Fibroblast of pulmonary artery (primary cell): ENCODE measurements at places on chromosomes 11 and 22.

DNA sequence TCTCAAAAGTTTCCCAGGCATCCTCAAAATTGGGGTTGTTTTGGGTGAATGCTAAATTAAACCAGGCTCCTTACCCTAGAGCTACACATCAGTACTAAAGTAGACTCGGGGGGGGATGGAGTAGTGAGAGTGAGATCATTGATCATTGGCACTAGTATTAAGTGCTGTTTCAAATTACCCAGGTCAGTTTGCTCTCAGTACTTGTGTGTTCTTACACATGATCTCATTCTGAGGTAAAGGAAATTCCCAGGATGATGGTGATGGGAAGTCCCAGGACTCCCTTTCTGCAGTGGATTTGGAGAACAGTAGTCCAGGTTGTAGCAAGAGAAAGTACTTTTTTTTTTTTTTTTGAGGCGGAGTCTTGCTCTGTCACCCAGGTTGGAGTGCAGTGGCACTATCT, 12.5 kb downstream of the RBM4 start:
- DNase-seq = peak; percentile 12

DNA sequence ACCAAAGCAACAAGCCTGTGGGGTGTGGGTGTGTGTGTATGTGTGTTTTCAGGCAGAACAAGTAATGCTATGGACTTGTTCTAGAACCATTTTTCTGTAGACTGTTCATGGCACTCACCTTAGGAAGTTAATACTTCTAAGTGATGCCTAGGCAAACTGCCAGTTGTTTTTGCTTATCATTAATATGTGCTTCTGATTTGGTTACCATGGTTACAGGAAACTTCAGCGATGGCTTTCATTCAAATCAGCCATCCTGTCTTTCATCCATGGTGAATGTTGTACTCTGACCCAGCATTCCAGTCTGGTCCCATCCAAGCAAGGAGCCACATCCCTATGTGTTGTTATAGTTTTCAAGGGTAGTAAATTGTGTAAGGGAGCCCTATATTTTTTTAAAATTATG, 49.8 kb upstream of the ARHGAP20 start:
- DNase-seq = no peak

DNA sequence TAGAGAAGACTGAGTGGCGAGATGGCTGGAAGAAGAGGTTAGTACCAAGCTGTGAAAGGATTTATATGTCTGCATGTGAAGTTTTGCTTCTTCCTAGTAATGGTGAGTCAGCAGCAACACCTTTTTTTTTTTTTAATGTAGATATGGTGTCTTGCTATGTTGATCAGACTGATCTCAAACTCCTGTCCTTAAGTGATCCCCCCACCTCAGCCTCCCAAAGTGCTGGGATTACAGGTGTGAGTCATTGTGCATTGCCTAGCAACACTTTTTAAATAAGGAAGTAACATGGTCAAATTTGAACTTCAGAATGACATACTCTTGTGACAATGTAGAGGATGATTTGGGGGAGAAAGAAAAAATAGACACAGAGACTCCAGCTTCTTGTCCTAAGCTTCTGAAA, 6.5 kb upstream of the CSTPP1 start:
- DNase-seq = peak; percentile 53

DNA sequence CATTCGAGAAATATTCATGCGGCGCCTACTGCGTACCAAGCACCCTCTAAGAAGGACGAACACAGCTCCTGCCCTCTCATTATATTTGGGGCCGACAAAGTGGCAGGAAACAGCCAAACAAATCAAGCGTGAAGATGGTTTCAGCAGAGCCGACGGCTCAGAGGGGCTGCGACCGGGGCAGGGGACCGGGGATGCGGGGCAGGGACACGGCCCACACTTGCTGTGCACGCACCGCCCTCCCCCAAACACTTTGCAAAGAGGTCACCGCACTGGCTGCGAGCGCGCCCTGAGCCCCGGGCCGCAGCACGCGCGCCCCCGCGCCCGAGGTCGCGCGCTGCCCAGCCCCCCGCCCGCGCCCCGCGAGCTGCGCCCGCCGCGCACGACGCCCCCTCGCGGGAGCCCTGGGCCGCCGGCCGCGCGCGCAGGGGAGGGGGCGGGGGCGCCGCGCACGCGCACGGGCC, 255 bp upstream of the SYNGR1 start:
- no peak for DNase-seq

DNA sequence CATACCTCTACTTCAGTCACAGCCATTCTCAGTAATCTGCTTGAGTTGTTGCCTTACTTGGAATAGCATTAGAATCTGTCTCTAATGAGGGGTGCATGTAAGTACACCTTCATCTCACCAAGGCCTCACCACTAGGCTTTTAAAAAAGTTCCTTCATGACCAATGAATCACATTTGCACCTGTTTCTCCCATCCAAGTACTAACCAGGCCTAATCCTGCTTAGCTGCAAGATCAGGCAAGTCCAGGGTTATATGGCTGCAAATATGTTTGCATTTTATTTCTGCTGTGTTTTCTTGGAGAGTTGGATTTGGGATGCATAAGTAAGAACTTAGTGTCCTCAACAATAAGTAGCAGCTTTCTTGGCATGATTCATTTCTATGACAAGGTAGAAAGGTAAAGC, 66.9 kb downstream of the BBOX1 start:
- DNase-seq = no peak

- no peak for DNase-seq
These were observed 18.1 kb downstream of the FAM168A start for GRCh38 chr11:73579641-73580434.

DNA sequence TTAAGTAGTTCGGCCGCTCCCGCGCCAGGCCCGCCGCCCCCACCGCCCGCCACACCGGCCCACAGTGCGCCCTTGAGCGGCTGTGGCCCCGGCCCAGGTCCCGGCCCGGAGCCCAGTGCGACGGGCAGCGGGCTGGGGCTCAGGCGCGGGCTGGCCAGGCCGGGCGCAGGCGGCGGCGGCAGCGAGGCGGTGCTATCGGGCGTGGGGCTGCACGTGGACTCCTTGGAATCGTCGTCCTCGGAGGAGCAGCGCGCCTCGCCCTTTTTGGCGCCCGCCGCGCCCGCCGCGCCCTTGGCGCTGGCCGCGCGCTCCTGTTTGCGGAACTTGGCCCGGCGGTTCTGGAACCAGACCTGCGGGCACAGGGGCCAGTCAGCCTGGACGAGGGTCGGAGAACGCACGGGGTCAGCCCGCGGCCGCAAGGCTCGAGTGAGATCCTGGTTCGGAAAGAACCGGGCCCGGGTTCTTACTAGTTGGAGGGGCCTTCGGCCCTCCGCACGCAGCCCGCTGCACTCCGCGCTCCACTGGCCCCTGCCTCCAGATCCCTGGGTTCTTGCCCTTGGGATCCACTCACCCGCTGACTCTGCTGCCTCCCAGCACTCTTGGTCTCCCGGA, 4.0 kb downstream of the PHOX2A start:
- DNase-seq = peak; percentile 24
